ENCODE measurements at places on chromosomes 6 and 20. TPM values are rescaled to one million over a fixed set of nuclear protein-coding genes. Genes with fewer than 3 reads are reported as not detected.

Gene ZSCAN31
- 17.4 TPM for total RNA-seq

- DNase-seq: no peak
Observed at GRCh38 chr6:166307082-166308032, 835 bp downstream of the PRR18 start.

Gene SMLR1
- not detected for total RNA-seq

GRCh38 chr6:116392132-116393013 lies 21.6 kb downstream of the DSE start:
- DNase-seq: no peak
